NCI-H187 (cell line): ENCODE measurements at places on chromosomes 6 and 20.

- no peak for DNase-seq
These were observed 18.3 kb downstream of the MRPS18A start for GRCh38 chr6:43669050-43669921.

DNA sequence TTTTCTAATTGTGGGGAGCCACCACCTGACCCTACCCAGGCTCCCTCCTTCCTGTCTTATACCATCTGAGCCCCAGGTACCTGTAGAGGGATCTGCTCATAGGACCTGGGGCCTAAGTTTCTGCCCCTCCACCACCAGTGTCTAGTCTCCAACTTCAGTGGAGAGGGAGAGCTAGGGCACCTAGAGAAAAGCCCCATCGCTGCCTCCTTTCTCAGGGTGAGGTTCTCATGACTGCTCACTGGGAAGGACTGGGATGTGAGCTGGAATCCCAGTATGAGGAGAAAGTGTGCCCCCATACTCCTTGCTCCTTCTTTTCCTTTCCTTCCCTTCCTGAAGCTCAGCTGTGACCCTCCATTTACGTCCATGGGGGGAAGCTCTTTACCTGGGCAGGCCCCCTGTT, 231.6 kb downstream of the LRFN2 start:
- DNase-seq, result no peak

GRCh38 chr6:34425132-34425497, 754 bp downstream of the RPS10 start:
- DNase-seq, result no peak

GRCh38 chr6:107600936-107601335, 111.0 kb downstream of the SOBP start:
- no peak for DNase-seq

DNA sequence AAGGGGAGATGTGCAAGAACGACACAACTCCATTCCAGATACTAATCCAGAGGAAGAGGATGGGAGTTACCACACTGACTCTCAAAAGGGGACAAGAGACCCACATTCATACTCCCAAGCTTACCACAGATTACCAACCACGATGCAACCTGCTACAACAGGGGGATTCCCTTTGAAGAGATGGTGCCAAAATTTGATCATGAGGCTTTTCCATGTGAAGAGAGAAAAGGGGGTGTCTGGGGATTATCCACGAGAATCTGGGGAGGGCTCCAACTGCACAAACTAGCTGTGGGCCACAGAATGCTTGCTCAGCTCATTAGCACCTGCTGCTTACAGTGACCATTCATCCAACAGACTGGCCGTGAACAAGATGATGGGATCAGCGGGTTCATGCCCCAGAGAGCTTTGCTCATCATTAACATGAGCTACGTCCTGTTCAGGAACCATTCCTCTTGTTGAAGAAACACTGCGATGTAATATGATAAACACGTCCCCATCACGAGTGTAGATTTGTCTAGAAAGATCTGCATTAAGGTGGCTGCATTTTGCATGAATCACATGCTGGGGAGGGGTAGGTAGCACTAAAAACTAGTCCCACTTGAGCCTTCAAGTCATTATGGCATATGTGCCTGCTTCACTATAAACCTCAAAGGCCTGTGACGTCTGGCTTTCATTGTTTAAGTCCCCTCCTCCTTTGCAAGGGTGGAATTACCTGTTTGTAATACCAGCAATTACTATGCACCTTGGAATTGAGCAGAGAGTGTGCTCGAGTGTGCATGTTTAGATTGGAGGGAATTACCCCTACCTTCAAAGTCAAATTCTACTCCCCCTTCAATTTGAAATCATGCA, 4.0 kb downstream of the PLAGL2 start:
- no peak for DNase-seq

- DNase-seq, result no peak
These were observed 268.3 kb upstream of the ARID1B start for GRCh38 chr6:156508923-156509322.

DNA sequence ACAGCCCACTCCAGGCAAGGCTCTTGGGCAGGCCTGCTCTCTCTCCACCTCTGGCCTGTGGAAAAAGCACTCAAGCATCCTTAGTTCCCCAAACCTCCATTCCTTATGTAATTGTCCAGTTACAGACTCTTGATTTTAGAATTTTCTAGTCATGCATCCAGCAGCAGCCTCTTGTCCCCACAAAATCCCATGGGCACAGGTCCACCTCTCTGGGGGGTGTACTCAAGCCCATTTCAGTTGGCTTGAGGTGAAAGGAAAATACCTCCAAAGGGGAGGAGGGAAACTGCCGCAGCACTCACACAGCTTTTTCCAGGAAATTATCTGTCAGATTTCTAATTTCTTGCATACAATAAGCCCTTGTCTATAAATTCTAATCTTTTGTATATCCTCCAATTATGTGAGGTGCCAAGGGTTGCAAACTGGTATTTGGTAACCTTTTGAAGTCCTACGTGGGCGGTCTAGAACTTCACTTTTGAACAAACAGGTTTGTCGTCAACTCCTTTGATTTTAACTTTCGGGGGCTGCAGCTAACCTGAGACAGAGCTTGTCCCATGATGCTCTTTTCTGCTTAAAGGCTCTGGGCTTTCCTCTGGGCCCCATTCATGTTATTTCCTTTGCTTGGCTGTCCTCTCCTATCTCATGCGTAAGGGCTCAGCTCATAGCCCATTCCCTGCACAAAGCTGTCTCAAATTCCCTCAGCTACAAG, 104.7 kb upstream of the CEP85L start:
- no peak for DNase-seq
